Breast epithelium (tissue), 4 donors: ENCODE measurements at places on chromosomes 7 and 10. TPM values are rescaled to one million over a fixed set of nuclear protein-coding genes. Genes with fewer than 3 reads are reported as not detected.

ZNF804B gene
- total RNA-seq: 0.33 TPM

GRCh38 chr10:19877466-19878255, 61.4 kb downstream of the PLXDC2 start:
- no peak for DNase-seq

DNA sequence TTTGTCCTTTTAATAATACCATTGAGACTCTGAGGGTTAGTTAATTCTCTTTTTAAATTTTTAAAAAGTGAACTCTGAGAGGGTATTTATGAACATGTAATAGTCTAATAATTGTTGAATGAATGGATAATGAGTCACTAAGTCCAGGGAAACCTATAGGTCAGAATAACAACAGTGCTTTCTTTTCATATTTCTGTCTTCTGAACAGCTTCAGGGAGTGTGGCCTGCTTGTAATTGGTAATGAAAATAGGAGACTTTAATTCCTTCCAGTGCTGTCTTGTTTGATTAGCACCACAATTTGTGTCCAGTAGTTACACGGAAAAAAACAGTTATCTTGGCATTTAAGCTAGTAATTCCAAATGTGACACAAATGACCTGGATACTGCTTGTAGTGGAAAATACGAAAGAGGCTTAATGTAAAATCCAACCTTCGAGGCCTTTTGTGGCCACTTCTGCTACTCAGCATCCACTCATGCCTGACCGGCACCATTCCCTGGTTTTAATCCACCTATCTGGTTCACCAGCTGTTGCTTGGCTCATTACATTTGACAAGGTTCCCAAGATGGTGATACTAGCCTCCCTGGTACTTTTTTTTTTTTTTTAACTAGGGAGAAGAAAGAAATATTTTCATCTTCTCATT, 149.3 kb upstream of the IMMP2L start:
- no peak for DNase-seq

GRCh38 chr7:34137176-34137575, 231.8 kb downstream of the BMPER start:
- DNase-seq: no peak

DNA sequence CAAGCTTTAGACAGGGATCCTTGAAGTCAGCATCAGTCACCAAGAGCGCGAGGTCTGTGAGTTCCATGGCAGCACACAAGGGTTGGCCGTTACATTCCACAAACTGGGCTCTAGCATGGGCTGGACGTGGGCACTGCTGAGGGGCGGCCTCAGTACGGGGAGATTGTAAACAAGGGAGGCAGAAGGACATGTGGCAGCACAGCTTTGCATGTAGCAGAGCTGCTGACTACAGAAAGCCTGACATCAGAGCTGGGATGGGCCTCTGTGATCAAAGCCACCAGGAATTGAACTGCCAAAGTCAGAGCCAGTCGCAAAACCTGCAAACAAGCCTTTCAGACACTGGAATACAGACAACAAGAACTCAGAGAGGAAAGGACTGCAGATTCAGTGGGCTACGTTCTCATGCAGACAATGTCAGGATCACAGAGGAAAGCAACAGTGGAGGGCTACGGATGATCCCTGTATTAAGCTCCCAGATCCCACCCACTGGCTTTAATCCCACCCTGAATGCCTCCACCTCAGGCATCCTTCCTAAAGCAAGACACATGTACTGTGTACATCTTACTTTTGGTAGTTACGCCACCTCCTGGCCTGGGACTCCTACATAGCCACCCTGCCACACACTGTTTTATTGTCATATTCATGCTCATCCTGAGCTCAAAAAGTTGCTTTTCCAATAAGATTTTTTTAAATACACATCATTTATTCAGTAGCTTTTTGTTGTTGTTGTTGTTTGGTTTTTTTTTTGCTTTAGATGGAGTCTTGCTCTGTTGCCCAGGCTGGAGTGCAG, 291.1 kb upstream of the IMMP2L start:
- no peak for DNase-seq
